Prostate gland (tissue), 2 donors: ENCODE measurements at places on chromosomes 11 and 22. TPM values are rescaled to one million over a fixed set of nuclear protein-coding genes. Genes with fewer than 3 reads are reported as not detected.

DNA sequence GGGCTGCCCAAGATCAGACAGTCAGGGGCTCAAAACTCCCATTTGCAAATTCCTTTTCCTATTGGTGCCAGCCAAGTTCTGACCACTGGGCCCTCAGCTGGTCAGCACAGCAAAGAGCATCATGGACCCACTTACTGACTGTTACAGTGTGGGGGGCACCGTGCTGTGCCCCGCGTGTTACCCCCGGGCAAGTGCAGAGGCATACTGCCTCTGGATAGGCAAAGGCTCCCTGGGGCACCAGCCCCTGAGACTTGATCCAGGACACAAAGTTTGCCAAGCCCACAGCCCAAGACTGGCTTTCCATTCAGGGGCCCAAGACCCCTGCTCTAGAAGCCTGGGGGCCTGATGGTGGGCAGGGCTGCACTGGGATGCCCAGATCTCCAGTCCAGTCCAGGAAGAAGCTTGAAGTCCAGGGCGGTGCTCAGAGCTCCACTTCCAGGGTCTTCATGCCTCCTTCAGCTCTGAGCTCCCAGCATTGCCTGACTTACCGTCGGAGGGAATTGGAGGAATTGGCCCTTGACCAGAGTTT is 6.6 kb downstream of the LRRC32 start:
- DNase-seq: no peak

NCAPD3 gene
- total RNA-seq: 44.4 TPM

DNA sequence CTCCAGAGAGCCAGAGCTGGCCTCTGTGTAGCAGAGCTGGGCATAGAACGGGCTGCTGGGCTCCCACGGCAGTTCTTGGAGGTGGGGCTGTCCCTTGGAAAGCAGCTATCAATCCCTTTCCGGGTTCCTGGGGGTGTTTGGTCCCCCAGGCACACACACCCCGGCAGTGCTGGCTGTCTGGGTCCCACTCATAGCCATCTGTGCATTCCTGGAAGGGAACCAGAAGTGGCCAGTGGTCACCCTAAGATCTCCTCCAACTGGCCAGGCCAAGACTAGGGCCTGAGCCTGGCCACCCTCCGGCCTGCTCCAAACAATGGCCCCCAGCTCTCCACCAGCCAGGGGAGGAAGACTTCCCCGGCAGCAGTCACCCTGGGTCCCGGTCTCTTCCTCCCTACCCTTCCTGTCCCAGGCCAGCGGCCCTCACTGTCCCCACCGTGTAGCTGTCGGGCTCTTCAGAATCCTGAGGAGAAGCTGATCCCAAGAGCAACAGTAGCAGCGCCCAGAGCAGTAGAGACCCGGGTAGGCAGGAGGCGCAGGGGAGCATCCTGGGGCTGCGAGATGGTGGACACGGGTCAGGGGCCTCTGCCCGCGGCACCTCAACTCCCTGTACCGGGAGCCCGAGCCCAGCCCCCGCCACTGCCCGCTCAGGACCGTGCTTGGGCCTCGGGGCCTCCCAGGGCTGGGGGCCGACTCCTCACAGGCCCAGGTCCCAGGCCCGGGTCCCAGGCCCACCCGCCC is 620 bp downstream of the EFEMP2 start:
- DNase-seq: no peak

DNA sequence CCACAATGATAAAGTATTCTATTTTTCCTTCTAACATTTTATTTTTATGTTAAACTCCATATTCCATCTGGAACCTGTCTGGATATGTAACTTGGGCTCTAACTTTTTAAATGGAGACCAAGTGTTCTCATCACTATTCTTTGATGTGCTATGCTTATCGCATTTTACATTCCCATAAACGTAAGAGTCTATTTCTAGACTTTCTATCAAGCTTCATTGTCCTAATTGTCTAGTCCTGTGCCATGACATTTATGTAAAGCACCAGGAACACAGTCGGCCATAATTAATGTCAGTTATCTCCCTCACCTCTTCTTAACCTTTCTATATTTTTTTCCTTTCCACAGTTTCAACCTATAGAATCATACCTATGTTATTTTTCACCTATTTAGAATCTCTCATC is 113.9 kb upstream of the TEAD1 start:
- no peak for DNase-seq

GRCh38 chr22:26360169-26360885 is 68.7 kb upstream of the ASPHD2 start:
- DNase-seq: peak; percentile 33

- no peak for DNase-seq
Measured at GRCh38 chr11:94855666-94856065, 87.5 kb downstream of the AMOTL1 start.

DNA sequence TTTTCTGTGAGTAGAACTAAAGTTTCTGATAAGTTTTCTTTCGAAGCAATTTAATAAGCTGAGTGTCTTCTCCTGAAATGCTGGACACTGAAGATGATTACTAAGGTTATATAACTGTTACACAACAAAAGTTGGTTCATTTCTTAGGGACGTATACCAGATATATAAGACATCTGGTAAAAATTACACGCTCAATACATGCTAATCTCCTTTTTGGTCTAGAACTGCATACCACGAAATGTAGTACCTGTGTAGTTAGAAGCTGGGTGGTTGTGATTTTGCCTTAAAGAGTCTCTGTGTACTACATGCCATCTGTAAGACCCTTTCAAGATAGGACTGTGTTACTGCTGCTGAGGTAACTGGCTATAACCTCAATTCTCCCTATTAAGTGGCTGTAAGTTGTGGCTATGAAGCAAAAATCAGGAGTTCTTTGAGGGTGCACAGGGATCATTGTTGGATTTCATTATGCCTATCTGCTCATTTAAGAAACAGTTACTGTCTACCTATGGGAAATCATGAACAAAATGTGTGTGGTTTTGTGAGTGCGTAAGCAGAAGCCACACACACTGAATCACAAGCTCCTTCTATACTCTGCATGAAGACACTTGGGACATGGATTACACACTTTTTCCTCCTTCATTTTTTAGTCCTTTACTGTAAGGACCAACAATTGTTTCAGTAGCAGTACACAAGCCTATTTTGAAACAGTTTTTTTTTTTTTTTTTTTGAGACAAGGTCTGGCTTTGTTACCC is 195.9 kb downstream of the SWAP70 start:
- no peak for DNase-seq

- no peak for DNase-seq
Measured at GRCh38 chr22:26701323-26701722, 43.9 kb downstream of the MIAT start.

EMID1 gene
- 14.7 TPM for total RNA-seq

DNA sequence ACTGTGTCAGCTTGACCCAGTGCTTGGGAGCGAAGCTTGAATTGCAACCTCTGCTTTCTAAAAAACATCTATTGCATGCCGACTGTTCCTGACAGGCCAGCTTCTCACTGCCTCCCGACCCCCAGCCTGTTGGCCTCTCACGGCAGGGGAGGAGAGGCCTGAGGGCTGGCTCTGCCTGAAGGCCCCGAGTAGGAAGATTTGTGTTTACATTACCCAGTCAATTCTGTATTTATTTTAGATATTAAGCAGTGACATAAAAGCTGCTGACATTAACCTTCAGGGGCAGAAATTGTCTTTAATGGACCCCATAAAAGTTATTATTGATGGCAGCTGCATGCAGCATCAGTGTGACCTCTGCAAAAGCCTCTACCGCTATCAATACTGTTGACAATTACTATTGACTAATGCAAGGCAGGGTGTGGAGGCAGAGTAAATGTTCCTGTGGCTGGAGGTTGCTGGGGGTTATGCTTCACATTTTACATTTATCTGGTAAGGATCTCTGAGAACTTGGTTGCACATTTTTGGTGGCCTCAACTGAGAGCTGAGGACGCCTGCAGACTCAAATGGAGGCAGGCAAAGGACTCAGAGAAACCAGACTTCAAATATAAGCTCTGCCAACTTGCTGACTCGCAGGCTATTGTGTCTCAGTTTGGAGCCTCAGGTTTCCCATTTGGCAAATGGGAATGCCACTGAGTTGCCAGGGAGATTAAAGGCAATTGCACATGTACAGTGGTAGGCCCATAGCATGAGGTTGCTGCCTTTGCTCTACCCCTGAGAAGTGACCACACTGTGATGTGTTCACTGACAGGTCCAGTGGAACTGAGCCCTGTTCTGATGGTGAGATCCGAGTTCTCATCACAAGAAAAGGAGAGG is 380.5 kb downstream of the TENM4 start:
- DNase-seq: no peak

DNA sequence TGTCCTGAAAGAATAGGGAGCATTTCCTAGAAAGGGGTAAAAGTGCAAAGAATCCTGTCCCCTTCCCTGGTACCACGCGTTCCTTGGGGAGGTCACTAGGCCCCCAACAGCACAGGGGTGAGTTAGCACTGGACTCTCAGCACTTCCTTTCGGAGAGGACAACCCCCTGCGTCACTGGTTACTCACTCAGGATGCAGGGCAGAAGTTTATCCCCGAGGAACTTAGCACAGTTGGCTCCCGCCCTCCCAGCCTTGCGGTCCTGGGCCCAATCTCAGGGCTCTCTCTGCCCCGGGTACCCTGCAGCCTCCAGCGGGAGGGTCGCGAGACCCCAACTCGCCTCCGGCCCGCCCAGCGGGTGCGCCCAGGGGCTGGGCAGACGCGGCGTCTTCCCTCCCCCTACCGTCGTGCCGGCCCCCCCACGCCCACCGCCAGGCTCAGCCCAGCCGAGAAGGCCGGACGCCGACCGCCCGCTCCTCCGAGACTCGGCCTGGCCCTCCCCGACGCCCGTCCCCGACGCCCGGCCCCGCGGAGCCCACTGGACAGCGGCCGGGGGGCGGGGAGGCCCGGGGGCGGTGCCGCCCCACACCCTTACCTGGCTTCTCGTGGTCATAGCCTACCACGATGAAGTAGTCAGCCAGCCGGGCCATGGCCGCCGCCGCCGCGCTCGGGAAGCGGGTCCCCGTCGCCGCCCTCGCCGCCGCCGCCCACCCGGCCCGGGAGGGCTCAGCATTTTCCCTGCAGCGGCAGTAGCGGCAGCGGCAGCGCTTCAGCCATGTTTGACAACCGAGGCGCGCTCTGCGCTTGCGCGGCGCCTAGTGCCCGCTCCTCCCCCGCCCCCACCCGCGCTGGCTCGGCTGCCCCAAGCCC is at the start of gene SBF2:
SBF2 (minus strand) TSS at position 797 of the 867 bp plus-strand sequence; CDS start at position 647, 150 bp downstream.
- DNase-seq: peak; percentile 81

PLAAT3 gene
- 7.0 TPM for total RNA-seq

DNA sequence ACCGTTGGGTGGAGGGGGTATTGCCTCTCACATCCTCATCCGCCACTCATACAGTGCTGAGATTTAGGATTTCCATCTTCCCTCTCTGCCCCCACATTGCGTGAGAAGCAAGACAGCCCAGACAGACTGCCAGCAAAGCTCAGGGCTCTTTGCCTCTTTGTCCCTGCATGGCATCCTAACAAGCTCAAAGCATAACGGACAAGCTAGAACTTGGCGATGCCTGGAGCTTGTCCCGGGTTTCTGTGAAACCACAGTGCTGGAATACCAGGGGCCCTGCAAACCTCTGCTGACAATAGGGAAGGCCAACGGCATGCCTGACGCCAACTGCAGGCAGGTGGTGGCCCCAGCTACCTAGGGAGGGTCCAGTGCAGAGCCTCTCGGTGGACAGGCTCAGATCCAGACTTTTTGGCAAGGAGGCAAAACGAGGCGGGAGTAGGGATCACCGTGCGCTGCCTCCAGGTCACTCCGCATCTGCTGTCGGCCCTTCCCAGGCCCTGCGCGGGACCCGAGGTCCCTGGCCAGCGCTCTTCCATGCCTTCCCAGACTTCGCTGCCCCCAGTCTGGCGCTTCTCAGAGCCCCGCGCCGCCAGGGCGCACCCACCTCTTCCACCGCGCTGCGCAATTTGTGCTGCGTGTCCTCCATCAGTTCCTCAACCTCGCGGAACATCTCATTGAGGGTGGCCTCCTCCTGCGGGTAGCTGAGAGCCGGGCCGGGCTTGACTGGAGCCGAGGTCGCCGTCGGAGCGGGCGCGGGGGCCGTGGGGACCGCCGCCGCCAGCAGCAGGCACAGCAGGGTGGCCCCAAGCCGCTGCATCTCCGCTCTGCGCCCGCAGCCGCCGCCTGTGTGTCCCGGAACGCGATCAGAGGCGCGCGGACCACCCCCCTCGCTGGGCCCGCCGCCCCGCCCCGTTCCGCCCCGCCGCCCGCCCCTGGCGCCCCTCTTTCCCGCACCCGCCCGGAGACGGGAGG is at the start of gene DKK3:
DKK3 (minus strand) TSS at position 858 of the 969 bp plus-strand sequence; CDS start at position 814, 44 bp downstream.
- DNase-seq: peak; percentile 72

DNA sequence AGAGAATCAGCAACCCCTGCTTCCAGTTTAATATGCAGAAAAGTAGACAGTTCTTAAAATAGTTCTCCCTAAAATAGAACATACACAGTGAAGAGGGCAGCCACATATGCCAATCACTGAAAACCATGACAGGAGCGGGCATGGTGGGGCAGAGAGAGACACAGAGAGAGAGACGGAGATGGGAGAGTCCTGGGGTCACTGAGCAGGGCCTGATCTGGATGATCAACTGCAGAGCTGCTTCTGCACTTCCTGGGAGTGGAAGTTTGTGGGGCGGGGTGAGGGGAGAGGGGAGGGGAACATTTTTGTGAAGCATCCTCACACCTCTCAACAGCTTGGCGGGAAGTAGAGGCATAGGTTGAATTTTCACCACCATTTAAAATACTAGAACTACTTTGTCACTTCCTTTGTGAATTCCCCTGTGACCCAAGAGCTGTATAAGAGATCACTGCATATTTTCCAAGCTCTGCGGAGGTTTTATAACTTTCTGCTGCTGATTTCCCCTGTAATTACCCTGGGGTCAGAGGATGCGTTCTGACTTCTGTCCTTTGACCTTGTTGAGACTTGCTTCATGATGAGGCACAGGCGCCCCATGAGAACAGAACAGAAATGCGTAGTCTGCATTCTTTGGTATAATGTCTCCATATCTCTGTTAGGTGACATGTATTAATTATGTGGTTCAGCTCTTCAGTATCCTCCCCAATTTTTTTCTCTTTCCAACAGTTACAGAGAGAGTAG is 419.4 kb downstream of the BRD1 start:
- no peak for DNase-seq

DNA sequence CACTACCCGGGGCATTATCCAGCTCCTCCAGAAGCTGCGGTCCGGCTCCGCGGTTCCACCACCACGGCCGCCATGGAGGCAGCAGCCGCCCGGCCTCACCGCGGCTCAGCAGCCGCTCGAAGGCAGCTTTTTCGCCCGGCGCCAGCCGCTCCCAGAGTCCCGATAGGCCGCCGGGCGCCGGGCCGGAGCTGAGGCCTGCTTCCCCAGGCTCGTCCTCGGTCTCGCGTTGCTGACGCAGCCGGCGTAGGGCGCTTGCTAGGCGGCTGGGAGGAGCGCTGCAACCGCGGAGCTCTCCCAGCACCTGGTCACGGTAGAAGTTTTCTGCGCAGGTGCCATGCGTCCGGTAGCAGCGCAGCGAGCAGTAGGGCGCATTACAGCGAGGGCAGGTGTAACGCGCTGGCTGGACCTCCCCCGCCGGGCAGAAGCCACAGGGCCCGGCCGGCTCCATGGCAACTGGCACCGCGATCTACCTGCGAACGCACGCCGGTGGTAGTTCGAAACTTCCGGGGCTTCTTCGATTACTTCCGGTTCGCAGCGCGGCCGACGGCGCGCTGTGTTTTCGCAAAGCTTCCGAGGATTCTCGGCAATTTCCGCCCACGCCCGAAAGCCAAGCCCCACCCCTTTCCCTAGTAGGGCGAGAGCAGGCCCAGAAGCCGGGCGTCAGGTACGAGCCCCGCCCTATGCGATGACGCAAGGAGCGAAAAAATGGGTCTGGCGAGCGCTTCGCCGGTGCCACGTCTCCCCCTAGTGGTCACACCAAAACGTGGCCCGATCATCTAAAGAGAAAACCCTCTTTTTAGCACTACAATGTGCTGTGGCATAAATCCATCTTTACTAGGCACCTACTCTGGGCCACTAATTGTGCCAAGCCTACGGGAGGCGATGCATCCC is at the start of gene ZNHIT2:
ZNHIT2 (minus strand) TSS at position 496 of the 891 bp plus-strand sequence; CDS start at position 448, 48 bp downstream.
- DNase-seq: peak; percentile 99
